Vagina (tissue), 2 donors: ENCODE measurements at places on chromosomes 12 and 14. TPM values are rescaled to one million over a fixed set of nuclear protein-coding genes. Genes with fewer than 3 reads are reported as not detected.

The TSPAN9 gene
- total RNA-seq = 32.2 TPM

The PGAM5 gene
- total RNA-seq = 27.0 TPM

The FOXM1 gene
- total RNA-seq = 8.1 TPM

The KRT83 gene
- not detected for total RNA-seq

The SRGAP1 gene
- 7.4 TPM for total RNA-seq

The BEST3 gene
- not detected for total RNA-seq

The PPP2R3C gene
- 14.5 TPM for total RNA-seq

DNA sequence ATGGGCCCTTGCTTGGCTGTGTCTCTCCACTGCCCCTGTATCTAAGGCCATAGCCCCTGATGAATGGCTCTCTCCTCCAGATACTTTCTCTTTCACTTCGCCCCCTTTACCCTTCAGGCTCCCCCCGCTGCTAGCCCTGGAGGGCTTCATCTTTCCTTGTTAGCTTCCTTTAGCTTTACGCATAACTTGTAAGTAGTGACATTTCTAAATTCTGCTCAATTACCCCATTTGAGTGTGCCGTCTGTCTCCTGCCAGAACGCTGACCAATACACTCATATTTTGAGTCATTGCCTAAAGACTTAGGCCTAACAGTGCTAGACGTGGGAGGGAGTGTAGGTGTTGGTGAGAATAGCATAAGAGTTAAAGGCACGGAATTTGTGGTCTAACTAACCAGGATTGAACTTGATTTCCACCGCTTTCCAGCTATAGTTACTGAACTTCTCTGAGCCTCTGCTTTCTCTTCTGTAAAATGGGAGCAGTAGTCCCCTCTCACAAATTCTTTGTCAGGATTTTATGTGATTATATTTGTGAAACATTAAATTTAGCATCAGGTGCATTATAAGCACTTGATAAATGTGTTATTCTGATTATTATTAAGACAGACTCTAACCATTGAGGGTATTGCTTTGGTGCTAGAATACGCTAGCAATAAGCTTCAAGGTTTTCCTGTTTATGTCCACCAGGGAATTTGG is 129.3 kb downstream of the ZFP36L1 start:
- DNase-seq = peak; percentile 62

DNA sequence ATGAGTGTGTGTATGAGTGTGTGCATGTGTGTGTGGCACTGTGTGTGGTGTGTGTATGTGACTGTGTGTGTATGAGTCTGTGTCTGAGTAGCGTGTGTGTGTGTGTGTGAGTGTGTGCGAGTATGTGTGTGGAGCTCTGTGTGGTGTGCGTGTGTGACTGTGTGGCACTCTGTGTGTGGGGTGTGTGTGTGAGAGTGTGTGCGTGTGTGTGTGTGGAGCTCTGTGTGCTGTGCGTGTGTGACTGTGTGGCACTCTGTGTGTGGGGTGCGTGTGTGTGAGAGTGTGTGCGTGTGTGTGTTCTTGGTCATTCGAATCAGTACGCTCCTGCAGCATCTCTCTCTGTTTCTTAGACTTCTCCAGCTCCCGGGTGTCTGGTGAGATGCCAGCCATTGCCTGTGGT is 76.9 kb upstream of the TMEM132C start:
- DNase-seq = no peak

DNA sequence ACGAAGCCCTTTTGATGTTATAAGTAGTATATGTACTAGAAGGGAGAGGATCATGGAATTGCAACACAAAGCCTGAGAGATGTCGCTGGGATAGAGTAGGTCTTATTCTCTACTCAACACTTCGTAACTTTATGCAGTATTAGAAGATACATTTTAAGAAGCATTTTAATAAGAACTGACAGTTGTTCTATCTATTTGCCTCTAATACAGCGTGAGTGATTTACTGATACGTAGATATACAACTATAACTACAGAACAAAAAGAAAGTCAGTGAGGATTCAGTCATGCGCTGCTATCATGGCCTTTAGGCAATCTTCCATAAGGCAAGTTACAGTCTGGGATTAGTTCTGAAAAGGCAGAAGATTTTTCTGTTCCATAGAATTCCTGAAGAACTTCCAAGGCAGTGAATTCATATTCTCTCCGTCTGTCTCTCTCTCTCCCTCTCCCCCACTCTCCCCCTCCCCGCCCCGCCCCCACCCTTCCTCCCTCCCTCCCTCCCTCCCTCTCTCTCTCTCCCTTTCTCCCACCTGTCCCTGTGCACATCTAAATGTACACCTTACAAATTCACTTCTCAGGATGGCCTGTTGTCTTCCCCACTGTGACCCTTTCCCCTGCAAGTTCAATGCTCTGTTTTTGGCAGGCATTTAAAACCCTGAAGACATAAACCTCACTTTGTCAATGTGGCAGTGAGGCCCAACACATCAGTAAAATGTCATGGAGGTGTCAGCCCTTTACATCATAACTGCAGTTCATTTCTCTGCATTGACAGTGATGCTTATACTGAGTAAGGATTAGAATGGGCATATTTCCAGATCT is 470.6 kb downstream of the EGLN3 start:
- DNase-seq = no peak

GRCh38 chr12:46998811-46999368 is 80.5 kb upstream of the PCED1B start:
- DNase-seq = no peak

DNA sequence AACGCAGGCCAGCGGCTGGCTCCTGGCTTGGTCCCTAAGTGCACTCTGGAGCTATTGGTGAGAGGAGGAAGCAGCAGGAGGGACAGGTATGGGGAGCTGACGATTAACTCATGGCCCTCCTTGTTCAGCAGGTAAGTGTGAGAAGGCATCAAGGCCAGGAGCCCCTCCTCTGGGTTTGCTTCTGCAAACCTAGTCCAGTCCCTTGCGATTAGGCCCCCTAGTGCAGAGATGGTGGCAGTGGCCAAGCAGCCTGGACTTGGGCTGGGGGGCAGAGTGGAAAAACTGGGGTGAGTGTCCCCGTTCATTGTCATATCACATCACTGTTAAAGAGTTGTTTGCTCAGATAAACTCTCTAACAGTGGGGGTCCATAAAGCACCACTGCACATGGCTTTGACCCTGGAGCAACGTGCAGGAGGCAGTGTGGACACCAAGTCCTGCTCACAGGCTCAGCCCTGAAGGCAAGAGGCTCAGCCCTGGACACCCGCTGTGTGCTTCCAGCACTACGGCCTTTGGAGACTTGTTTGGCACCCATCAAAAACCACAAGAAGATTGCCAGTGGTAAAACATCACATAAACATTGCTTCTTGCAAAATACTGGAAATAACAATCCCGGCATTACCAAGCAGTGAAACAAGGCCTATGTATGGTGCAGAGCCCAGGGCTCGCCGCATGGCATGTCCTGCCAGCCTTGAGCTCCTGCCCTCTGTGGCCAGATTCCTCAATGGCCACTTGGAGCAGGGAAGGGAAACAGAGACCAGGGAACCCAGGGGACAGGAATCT is 184.3 kb upstream of the RTL1 start:
- no peak for DNase-seq

DNA sequence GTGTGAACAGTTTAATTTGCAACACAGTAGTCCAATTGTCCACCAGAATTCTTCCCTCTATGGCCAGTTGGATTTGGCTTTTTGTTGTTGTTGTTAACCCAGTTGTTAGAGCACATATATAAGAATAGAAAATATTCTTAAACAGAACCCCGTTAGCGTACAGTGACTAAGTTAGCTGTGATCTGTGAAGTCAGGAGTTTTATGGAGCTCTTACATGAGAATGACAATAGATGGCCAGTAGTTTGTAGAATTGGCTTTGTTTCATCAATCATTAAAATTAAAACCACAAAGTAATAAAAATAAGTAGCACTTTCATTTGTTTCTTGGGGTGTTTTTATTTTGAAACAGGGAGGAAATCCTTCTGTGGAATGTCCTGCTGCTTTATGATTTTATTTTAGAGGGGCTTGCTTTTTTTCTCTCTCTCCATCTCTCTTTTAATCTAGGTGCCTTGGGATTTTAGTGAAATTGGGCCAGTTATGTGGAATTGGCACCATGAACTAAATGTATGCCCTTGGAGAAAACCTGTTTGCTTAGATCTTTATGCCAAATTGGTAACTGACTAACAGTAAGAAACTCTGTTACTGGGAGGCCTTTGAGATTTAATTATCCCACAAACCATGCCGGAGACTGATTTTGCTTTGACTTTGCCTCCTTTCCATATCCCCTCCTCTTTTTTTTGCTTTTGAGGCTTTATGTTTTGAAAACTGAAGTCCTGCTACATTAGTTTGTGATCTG is 22.9 kb downstream of the FBXW8 start:
- no peak for DNase-seq

- DNase-seq = no peak
Observed at GRCh38 chr14:89702073-89702875, 252.3 kb downstream of the EFCAB11 start.

- no peak for DNase-seq
Observed at GRCh38 chr12:1847411-1847810, 27.0 kb downstream of the LRTM2 start.

DNA sequence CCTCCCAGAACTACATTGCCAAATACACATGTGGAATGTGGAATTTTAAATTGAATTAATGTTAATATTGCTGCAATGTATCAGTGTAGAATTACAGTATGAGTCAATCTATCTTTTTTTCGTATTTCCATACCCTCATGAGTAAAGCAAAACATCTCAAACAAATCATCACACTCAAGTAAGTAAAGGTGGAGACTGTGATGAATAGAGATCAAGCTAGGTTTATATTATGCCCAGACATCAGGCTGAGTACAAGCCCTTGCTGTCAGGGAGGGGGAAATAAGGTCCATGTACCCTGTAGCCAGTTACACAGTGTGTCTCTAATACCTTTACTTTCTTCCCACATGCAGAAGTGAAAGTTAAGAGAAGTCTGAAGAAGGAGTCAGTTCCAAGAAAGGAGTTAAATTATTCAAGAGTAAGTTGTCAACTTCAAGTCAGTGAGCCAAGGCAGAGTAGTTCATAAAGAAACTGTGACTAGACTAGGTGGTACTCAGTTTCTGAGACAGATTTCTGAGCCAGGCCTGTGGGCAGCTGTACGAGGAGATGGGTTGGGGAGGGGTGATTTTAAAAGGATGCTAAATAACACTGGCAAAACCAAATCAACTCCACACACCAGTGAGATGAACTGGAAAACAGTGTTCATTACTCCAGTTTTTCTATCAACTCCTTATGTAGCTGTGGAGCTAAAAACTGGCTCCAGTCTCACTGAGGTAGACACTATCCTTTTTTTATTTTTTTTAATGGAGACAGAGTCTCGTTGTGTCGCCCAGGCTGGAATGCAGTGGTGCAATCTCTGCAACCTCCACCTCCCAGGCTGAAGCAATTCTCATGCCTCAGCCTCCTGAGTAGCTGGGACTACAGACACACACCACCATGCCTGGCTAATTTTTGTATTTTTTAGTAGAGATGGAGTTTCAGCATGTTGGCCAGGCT is 23.8 kb upstream of the STK38L start:
- no peak for DNase-seq

GRCh38 chr14:51716610-51717009 is 64.9 kb downstream of the FRMD6 start:
- DNase-seq = no peak

DNA sequence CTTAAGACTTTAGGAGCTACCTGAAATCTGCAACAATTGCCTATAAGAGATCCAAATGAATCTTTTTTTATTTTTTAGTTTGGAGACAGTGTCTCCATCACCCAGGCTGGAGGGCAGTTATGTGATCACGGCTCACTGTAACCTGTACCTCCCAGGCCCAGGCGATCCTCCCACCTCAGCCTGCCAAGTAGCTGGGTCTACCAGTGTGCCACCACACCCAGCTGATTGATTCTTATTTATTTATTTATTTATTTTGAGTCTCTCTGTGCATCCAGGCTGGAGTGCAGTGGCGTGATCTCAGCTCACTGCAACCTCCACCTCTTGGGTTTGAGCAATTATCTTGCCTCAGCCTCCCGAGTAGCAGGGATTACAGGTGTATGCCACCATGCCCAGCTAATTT is 26.1 kb downstream of the STK38L start:
- no peak for DNase-seq

- DNase-seq = no peak
Observed at GRCh38 chr14:23307687-23308644, 1.3 kb downstream of the BCL2L2 start.

DNA sequence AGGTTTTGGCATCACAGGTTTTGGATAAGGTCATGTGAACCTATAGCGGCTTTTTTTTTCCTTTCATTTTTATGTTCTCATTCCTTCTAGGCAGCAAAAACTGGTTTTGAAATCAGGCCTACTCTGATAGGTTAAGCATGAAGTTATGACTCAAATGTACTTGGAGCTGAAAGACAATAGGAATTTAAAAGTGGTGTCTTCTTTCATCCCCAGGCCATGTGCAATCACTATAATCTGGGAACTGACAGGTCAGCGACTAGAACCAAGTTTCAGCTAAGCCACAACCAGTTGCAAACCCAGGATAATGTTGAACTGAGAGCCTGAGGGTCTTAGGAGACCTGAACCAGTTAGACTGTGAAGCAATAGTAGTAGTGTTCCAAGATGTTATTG is 74.3 kb downstream of the ANO6 start:
- no peak for DNase-seq

DNA sequence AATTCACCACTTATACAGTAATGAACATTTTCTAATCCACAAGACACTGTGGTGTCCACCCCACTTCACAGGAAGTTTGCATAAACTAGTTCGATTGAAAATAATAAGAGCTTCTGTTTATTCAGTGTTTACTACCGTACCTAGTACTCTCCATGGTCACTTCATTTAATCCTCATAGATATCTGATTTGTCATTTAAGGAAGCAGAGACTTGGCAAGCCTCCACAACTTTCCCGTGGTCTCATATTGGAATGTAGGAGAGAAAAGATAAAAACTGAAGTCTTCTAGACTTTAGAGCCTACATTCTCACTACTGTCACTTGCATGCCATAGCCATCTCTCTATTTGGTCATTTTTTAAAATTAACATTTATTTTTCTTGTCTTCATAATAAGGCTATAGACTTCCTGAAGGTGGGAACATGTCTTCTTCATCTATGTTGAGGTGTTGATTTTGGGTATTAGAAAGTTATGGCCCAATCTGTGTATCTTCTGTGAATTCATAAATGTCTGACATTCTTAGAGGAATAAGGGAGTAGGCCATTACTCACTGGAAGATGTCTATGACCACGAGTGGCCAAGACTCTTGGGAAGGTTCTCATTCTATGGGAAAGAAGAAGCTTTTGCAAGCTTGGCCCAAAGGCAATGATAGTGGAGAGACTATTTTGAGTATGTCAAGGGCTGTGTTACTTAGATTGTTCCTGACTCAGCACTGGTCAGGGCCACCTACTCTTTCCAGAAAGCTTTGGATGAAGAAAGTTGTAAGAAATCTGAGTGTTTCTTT is 423.7 kb downstream of the LRIG3 start:
- DNase-seq = no peak

DNA sequence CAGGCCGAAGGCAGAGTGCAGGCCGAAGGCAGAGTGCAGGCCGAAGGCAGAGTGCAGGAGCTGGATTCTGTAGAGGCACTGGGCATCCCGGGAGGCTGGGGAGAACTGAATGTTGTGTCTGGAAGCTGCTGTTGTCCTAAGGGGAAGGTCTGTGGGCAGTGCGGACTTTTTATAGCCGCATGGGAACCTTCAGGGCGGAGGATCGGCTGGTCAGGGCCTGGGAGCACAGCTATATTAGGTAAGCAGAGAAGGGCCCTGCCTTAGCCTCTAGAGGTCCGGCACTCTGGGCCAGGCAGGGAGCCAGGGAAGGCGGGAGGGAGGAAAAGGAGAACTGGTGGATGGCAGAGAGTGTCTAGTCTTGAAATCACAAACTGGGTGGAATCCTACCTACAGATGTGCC is 14.2 kb downstream of the CABP1 start:
- DNase-seq = no peak
